ENCODE measurements at places on chromosomes 16 and 17. TPM values are rescaled to one million over a fixed set of nuclear protein-coding genes. Genes with fewer than 3 reads are reported as not detected.

Gene TAOK2
- total RNA-seq = 57.5 TPM

Gene LYZL6
- total RNA-seq = not detected

Gene KRT17
- total RNA-seq = 0.55 TPM

Gene CLEC19A
- not detected for total RNA-seq

Gene MSRB1
- total RNA-seq = 14.8 TPM

Gene SLFN14
- total RNA-seq = not detected

Gene AANAT
- total RNA-seq = not detected

Gene CNGB1
- not detected for total RNA-seq

Gene CDIP1
- 52.2 TPM for total RNA-seq

Gene CTF1
- total RNA-seq = 10.0 TPM

Gene KLHL10
- not detected for total RNA-seq

Gene KRTAP2-3
- not detected for total RNA-seq

DNA sequence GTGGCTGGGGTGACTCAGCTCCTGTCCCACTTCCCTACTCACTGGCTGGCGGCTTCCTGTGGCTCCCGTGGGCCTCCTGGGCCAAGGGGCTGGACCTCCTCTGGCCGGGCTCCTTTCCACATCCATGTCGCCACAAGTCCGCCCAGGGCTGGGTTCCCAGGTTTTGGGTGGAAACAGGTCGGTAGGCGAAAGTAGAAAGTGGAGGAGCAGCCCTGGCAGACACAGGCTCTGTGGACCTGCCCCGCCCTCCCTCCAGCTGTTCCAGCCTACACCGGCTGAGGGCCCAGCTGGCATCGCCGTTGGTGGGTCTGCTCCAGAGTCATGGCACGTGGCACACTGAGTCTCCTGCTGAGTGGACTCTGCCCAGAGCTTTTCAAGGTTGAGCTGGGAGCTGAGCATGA is 28.7 kb downstream of the GSE1 start:
- H3K27ac ChIP-seq = peak overlapping the region; percentile 82
- H3K4me1 ChIP-seq = peaks cover 48% of the 10 kb centered on the region
- peak; percentile 90 for DNase-seq
- no peak overlapping the region for H3K4me3 ChIP-seq
- H3K36me3 ChIP-seq = no peaks in the 10 kb centered on the region

GRCh38 chr17:19494961-19495806 is 38.5 kb upstream of the SLC47A1 start:
- H3K27ac ChIP-seq = no peak overlapping the region
- no peak for DNase-seq
- no peaks in the 10 kb centered on the region for H3K36me3 ChIP-seq
- H3K4me3 ChIP-seq = no peak overlapping the region
- no peaks in the 10 kb centered on the region for H3K27me3 ChIP-seq
- no peaks in the 10 kb centered on the region for H3K4me1 ChIP-seq

- H3K4me3 ChIP-seq = no peak overlapping the region
- no peak overlapping the region for H3K27ac ChIP-seq
- H3K27me3 ChIP-seq = peaks cover 8% of the 10 kb centered on the region
- H3K36me3 ChIP-seq = no peaks in the 10 kb centered on the region
These were observed 34.8 kb upstream of the DDX52 start for GRCh38 chr17:37678036-37678435.

- H3K4me3 ChIP-seq = no peak overlapping the region
- no peak overlapping the region for H3K27ac ChIP-seq
- H3K27me3 ChIP-seq = no peaks in the 10 kb centered on the region
- no peak for DNase-seq
- H3K4me1 ChIP-seq = no peaks in the 10 kb centered on the region
These were observed 8.8 kb upstream of the KRT31 start for GRCh38 chr17:41406205-41406604.

DNA sequence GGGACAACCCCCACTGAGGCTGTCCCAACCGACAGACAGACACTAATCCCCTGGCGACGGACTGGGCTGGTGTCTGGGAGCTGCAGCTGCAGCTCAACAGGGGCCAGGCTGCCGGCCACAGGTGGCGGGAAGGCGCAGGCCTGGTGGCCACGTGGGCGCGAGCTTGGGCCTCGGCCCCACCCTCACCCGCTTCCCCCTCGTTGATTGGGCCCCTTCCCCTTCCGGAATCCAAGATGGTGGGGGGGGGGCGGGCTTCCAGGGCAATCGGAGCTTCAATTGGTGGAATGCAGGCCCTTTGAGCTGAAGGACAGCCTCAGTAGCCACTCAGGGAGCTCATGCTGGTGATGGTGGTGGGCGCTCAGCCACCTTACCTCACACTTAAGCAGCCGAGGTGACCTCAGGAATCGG is 8.7 kb upstream of the TBX4 start:
- H3K4me3 ChIP-seq = no peak overlapping the region
- no peak for DNase-seq
- H3K4me1 ChIP-seq = no peaks in the 10 kb centered on the region
- H3K27me3 ChIP-seq = peaks cover 8% of the 10 kb centered on the region

GRCh38 chr16:10081201-10081940 is 100.9 kb downstream of the GRIN2A start:
- H3K4me3 ChIP-seq = no peak overlapping the region
- no peak overlapping the region for H3K27ac ChIP-seq
- H3K36me3 ChIP-seq = no peaks in the 10 kb centered on the region
- no peak for DNase-seq

DNA sequence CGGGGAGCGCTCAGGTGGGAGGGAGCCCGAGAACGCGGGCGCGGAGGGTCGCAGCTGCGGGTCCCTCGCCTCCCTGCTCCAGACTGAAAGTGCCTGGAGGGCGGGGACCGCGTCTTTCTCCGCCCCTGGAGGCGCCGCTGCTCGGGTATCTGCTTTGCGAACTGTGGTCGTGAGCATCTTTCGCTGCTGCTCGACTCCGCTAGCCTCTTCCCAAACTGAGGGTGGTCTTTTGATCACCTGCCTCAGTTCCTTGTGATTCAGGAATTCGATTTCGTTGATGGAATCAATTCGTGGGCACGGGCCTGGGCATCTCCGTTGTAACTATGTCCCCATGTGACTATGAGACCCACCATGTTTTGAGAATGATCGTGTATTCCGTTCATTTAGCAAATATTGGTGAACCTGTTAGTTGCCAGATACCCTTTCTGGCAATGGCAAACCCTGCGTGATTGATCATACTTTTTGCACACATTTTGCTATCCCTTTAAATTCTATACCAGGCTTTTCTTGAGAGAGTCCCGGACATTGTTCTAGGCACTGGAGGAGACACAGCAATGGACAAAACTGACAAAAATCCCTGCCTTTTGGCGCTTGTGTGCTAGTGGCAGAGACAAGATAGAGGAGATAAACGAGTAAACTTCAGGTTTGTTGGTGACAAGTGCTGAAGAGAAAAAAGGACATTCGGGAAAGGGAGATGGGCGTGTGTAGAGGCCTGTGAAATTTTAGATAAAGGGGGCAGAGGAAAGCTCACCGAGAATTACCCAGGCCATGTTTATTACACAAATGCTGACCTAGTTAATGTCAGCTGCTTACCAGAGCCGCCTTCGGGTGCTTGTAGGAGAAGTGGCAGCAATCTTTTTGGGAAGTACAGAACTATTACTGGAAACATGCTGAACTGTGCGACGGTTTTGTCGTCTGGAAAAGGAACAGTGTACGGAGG is 948 bp downstream of the UTP18 start:
- H3K4me1 ChIP-seq = peaks cover 25% of the 10 kb centered on the region
- H3K27me3 ChIP-seq = no peaks in the 10 kb centered on the region
- peak overlapping the region; percentile 78 for H3K4me3 ChIP-seq
- peak overlapping the region; percentile 98 for H3K27ac ChIP-seq
- no peaks in the 10 kb centered on the region for H3K36me3 ChIP-seq

GRCh38 chr16:4944333-4945281 is 7.7 kb upstream of the PPL start:
- no peaks in the 10 kb centered on the region for H3K27me3 ChIP-seq
- no peaks in the 10 kb centered on the region for H3K36me3 ChIP-seq
- peaks cover 38% of the 10 kb centered on the region for H3K4me1 ChIP-seq
- peak overlapping the region; percentile 81 for H3K27ac ChIP-seq
- no peak overlapping the region for H3K4me3 ChIP-seq
- DNase-seq = peak; percentile 94

DNA sequence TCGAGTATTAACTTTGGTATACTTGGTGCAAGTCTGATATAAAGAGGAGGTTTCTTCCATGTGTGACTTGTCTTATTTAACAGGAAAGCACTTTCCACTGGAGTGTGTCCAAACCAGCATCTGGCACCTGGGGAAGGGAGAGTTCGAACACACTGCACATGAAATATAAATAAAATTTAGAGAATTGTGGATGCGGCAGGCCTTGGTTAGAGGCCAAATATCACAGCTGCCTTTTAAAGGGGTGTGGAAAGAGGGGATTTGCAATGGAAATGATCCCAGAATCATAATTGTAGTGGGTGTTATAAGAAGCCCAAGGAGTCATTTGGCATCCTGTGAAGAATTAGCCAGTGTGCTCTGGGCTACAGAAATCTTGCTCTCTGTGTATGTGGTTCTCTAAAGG is 4.3 kb upstream of the NXN start:
- no peak overlapping the region for H3K27ac ChIP-seq
- no peaks in the 10 kb centered on the region for H3K36me3 ChIP-seq
- DNase-seq = no peak
- no peak overlapping the region for H3K4me3 ChIP-seq
- H3K4me1 ChIP-seq = peaks cover 9% of the 10 kb centered on the region
- H3K27me3 ChIP-seq = no peaks in the 10 kb centered on the region

Measured in adrenal gland (tissue), 19 donors.